CD4-positive, alpha-beta T cell (primary cell): ENCODE measurements at places on chromosomes 7 and 10.

DNA sequence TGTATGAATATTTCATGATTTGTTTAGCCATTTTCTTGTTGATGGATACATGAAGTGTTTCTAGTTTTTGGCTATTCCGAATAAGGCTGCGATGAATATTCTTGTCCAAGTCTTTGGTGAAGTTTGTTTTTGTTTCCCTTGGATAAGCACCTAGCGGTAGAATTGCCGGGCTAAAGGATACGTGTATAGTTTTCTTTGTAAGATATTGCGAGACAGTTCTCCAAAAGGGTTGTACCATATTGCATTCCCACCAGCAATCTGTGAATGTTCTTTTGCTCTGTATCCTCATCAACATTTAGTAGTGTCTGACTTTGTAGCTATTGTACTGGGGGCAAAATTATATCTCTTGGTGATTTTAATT lies 142.6 kb downstream of the DOCK1 start:
- DNase-seq: no peak

- no peak for DNase-seq
Measured at GRCh38 chr10:75688506-75689300, 257.3 kb downstream of the LRMDA start.

- no peak for DNase-seq
Measured at GRCh38 chr7:155227788-155228458, 69.8 kb upstream of the INSIG1 start.

DNA sequence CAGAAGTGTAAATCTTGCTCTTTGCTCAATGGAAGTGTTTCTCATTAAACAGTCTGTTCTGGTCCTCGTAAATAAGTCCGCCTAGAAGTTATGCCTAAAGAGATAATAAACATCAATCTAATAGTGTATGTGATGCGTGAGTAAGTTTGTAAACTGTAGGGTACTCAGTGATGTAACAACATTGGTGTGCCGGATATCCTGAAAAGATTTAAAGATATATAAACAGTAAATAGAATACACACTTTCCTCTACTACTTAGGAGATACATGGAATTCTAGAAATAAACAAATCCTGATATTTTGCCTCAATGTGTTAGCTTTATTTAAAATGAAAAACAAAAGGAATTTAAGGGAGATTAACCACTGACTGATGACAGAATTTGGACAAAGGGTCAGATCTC lies 123.5 kb downstream of the AHR start:
- DNase-seq: no peak

- DNase-seq: peak; percentile 75
Measured at GRCh38 chr10:73810735-73811465, 498 bp downstream of the NDST2 start.

DNA sequence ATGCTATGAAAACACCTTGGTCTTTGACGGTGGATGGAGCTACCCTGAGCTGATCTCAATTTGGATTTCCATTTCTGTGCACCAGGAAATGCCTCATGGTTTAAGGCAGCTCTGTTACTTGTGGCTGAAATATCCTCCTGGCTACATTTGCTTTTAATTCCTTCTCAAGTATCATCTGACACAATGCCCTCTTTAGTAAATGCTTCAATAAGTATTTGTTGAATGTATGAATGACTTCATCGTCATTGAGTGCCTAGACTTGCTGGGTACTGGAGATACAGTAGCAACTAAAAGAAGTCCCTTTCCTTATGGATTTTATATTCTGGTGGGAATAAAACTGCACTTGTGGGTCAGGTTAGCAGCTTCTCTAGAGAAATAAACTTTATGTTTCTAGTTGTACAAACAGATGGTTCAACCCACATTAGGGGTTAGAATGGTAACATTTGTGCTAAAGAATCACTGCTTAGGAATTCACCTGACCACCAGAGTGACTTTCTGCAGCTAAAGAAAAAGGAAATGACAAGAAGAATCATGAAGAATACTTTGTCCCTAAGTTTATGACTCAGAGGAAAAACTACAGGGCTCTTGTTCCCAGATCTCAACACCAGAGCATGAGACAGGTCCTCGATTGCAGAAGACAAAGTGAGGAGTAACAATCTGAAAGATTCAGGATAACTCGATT lies 21.8 kb upstream of the SMNDC1 start:
- DNase-seq: no peak

- no peak for DNase-seq
Measured at GRCh38 chr10:76029782-76030181, 598.4 kb downstream of the LRMDA start.

- DNase-seq: no peak
Measured at GRCh38 chr7:106681815-106682495, 21.0 kb upstream of the CCDC71L start.

GRCh38 chr7:12328888-12329770 lies 74.5 kb downstream of the VWDE start:
- no peak for DNase-seq
